Activated CD4-positive, alpha-beta T cell treated with anti-CD3 and anti-CD28 coated beads, Interleukin-2, amount 10 ng/mL, durations not matched to agents 24 days and 14 days (primary cell): ENCODE measurements at places on chromosomes 5 and 9. TPM values are rescaled to one million over a fixed set of nuclear protein-coding genes. Genes with fewer than 3 reads are reported as not detected.

DNA sequence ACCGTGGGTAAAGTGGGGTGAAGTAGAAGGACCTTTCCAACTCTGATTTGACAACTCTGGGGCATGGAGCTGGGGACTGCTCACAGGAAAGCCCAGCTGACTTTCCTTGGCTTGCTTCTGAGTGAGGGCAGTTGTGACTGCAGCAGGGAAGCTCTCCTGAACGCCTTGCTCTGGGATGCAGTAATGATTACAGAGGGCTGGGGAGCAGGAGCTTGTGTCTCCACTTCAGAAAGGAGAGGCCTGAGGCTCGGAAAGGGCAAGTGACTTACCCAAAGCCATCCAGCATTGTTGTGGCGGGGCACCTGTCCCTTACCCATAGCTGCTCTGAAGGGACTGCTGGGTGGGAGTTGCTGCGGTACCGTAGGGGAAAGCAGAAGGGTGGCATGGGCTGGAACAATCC is 41.2 kb downstream of the GSN start:
- no peaks in the 10 kb centered on the region for H3K36me3 ChIP-seq
- no peaks in the 10 kb centered on the region for H3K4me1 ChIP-seq
- no peak for DNase-seq
- H3K27me3 ChIP-seq: no peaks in the 10 kb centered on the region
- no peak overlapping the region for H3K4me3 ChIP-seq

- DNase-seq: no peak
- H3K27me3 ChIP-seq: peaks cover 2% of the 10 kb centered on the region
- no peaks in the 10 kb centered on the region for H3K36me3 ChIP-seq
- no peak overlapping the region for H3K4me3 ChIP-seq
Measured at GRCh38 chr5:168136340-168136739, 155.1 kb upstream of the WWC1 start.

- H3K4me1 ChIP-seq: peaks cover 13% of the 10 kb centered on the region
- no peak overlapping the region for H3K4me3 ChIP-seq
- H3K27ac ChIP-seq: no peak overlapping the region
- no peak for DNase-seq
Measured at GRCh38 chr5:40781843-40782409, 16.2 kb downstream of the PRKAA1 start.

DNA sequence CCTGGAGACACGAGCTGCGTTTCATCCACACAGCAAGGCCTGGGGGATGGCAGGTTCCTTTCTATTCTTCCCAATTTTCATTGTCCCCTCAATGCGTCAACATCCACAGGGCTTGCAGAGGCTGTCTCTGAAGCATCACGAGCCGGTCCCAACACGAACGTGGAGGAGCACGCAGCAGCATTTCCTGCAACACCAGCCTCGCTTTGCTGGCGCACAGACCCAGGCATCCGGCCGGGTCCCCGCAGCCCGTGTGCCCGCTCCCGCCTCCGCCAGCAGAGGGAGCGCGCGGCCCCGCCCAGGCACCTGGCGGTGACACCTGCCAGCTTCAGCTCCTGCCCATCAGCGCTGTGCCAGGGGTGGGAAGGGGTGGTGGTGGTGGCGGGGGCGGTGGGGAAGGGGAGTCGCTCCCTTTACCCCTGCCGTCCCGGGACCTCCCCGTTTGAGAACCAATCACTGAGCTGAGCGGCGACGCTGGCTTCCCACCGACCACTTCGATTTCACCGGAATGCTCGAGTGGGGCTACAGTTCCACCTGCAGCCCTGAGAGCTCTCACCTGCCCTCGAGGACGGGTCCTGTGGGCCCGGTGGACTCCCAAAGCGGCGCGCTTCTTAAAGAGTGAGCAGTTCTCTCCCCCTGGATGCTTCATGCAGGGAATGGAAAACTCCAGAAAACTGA is 464.5 kb downstream of the ICE1 start:
- no peak overlapping the region for H3K27ac ChIP-seq
- no peak overlapping the region for H3K4me3 ChIP-seq
- peak; percentile 89 for DNase-seq
- peaks cover 2% of the 10 kb centered on the region for H3K27me3 ChIP-seq
- no peaks in the 10 kb centered on the region for H3K36me3 ChIP-seq

GRCh38 chr5:53479045-53479589 is 1.3 kb upstream of the FST start:
- peaks cover 70% of the 10 kb centered on the region for H3K27me3 ChIP-seq
- DNase-seq: no peak

DNA sequence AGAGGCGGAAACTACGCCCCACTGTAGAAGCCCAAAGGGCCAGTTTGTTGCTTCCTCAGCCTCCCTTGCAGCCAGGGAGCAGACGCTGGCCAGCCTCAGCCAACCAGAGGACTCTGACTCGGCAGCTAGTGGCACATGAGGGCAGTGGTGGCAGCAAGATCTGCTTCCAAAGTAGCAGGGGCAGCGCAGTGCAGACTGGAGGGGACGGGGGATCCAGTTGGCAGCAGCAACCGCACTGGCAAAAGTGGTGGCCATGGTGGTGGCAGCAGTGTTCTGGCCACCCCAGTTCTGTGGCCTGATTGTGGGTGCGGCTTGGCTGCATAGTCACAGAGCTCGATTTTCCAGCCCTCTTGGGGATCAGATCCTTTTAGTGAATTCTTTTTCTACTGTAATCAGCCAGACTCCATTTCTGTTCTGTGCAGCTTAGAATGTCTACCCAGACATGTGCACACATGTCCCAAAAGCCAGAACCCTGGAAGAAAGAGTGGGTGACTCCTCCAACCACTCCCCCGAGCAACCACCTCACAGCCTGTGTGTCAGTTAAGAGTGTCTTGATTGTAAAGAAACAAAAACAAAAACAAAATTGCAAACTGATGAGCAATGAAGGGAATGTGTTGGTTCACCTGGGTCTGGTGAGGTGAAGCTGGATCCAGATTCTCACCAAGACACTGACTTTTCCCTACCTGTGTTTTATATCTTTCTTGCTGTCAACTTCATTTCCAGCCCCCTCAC is 11.0 kb upstream of the ZBTB43 start:
- no peaks in the 10 kb centered on the region for H3K36me3 ChIP-seq
- no peak for DNase-seq

GRCh38 chr9:122392284-122392683 is 21.5 kb downstream of the PTGS1 start:
- H3K27me3 ChIP-seq: peaks cover 9% of the 10 kb centered on the region
- DNase-seq: no peak
- H3K36me3 ChIP-seq: no peaks in the 10 kb centered on the region
- H3K4me1 ChIP-seq: peaks cover 4% of the 10 kb centered on the region
- H3K4me3 ChIP-seq: no peak overlapping the region
- no peak overlapping the region for H3K27ac ChIP-seq

DNA sequence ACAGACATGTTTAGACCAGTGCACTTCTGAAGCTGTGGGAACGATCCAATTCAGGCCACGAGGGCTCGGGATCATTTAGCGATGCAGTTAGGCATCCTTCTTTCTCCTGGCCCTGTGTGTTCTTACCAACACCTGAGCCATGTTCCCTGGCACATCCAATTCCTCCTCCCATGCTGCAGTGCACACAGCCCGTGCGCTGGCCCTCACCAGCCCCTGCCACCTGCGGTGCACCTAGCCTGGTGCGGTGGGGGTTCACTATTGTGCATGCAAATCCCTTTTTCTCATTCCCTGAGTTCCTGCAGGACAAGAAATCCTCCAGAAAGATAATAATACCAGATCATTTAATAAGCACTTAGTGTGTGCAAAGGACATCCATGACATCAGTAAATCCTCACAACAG is 53.5 kb downstream of the NEURL1B start:
- H3K27ac ChIP-seq: no peak overlapping the region
- peaks cover 9% of the 10 kb centered on the region for H3K4me1 ChIP-seq
- peaks cover 4% of the 10 kb centered on the region for H3K27me3 ChIP-seq
- H3K36me3 ChIP-seq: no peaks in the 10 kb centered on the region

DNA sequence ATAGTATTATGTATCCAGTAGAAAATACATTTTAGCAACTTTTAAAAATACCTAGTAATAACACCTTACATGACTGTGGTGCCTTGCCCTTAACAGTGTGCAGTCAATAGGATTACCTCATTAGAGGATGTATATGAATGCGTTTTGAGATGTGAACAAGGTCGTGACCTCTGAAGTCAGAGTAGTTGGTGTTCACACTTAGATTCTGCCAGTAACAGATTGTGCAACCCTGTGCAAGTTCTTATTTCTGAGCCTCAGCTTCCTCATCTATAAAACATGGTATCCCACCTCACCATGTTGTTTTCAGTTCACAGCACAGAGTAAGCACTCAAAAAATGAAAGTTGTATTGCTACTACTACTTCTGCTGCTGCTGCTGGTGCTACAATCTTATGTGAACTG is 347.3 kb downstream of the KDM4C start:
- H3K36me3 ChIP-seq: peaks cover 56% of the 10 kb centered on the region
- H3K27ac ChIP-seq: no peak overlapping the region

ANKDD1B gene
- 0.36 and 0.40 TPM in 2 replicates for total RNA-seq

RNF224 gene
- not detected in 2 replicates for total RNA-seq

MAMDC4 gene
- 24.7 and 30.1 TPM in 2 replicates for total RNA-seq
